NCI-H1105 treated with DMSO at 0.1 percent for 48 hours (cell line): ENCODE measurements at places on chromosomes 1 and 21.

GRCh38 chr1:169648187-169648586 lies 18.3 kb upstream of the SELP start:
- no peak for DNase-seq

- DNase-seq = no peak
Observed at GRCh38 chr21:34942911-34943310, 106.2 kb downstream of the RUNX1 start.

DNA sequence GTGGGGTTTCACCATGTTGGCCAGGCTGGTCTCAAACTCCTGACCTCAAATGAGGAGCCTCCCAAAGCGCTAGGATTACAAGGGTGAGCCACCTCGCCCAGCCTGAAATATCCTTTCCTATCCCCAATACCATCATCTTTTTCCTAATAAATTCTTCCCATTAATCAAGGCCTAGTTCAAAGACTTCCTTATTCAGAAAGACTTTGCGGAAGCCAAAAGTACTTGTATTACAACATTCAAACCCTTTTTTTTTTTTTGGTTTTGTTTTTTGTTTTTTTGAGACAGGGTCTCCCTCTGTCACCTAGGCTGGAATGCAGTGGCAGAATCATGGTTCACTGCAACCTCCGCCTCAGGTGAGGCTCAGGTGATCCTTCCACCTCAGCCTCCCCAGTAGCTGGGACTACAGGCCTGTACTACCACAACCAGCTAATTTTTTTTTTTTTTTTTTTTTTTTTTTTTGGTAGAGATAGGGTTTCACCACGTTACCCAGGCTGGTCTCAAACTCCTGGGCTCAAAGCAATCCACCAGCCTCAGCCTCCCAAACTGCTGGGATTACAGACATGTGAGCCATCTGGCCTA lies 7.6 kb downstream of the SLC19A2 start:
- DNase-seq = no peak

GRCh38 chr21:39175154-39175553 lies 8.1 kb downstream of the PSMG1 start:
- peak; percentile 7 for DNase-seq

DNA sequence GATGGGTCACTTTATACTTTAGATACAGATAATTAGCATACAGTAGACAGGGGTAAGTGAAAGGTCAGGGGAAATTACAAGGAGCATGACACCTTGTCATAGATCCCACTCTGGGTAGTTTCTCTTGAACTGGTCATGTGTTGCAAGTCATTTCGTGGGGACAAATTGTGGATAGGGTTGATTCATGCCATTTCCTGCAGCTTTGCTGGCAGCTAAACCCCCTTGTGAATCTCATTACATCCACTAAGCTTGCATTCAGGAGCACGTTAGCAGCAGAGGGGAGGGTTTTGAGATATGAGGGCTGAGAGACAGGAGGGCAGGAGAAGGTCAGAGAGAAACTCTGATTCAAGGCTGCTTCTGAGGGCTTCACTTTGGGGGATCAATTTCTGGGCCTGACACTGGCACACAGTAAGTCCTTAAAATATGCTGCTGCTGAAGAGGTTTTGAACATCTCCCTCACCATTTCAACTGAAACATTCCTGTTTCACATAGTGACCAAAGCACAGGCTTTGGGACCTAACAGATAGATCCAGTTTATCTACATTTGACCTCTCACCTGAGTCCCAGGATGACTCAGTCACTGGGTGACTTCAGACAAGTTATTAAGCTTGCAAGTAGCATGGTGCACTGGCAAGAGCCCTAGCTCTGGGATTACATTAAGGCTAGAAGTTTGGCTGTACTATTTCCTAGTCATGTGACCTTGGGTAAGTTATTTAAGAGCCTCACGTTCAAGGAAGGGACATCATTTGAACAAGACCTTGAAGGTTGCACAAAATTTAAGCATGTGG lies 206.0 kb upstream of the USP24 start:
- no peak for DNase-seq

DNA sequence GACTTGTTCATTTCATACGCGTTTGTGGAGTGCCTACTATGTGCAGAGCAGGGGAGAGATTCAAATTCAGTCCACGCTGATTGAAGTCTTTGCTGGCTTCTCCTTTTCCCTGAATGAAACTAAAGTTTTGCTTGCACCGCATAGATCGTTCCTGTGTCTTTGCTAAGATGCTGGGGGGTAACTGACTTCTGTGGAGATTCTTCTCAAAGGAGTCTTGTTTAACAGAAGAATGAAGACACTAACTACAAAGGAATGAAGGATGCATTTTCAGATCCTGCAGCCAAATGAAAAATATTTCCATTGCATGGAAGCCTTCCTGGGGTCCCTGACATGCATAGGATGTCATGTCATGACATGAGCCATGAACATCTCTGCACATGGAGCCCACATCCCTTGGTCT lies 26.9 kb upstream of the H6PD start:
- DNase-seq = no peak

DNA sequence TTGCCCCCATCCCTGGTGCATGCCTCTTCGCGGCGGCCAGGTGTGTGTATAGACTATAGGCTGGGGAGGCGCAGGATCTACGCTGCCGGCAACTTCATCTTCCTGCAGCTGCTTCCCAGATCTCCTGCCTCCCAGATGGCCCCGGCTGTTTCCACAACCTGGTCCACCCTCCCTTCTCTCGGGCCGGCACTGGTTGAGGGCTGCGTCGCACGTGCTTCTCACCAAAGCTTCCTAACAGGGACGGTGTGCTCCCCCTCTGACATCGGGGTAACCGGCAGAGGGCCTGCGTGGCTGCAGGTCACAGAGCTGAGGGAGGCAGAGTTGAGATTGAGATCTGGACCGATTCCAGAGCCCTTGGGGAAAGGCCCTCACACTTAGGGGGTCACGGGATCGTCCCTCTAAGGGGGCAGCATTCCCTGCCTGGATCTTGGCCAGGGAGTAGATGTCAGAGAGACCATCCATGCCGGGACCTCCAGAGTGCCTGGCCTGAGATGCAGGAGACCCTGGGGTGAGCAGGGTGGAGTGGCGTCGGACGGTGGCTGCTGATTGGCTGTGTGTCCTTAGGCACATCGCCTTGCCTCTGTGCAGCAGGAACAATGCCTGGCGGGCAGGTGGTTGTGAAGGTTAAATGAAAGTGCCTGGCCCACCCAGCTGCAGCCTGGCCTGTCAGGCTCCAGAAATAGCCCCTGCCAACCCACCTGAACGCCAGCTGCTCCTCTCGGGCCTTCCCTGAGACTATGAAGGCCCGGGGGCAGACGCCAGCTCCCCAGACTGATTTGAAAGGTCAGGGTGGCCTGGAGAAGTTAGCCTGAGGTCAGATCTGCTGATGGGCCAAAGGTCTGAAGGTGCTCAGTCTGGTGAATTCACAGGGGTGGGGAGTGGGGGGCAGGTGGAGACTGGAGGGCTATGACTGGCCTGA lies 6.1 kb upstream of the MASP2 start:
- DNase-seq = peak; percentile 88

GRCh38 chr1:201886103-201886885 lies 2.4 kb upstream of the SHISA4 start:
- no peak for DNase-seq

- no peak for DNase-seq
Observed at GRCh38 chr1:229238231-229238630, 32.7 kb upstream of the RAB4A start.

DNA sequence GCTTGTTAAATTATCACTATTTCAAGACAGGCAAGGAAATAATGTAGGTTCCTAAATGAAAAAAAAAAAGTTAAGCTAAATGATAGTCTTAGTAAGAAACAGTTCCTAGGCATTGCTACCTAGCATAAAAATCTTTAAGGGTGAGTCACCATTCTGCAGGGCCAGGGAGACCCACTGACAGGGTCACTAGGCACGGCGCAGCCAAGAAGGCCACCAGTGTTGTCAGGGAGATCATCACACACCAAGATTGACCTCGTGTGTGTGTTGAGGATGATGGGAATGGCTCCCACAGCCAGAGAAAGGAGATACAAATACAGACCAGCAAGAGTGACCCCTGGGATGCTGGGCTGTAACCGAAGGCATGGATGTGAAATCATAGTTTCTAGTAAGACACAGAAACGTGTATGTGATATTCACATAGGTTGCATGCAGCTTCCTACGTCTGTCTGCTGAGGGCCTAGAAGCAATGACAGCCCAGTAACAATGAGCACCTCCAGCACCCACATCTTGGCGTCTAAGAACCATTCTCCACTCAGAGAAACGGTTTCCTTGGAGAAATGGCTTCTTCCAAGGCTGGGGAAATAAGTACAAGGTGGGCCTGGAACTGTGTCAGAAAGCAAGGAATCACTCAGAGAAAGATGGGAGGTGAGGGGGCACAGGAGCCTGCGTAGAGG lies 29.1 kb downstream of the RIPK4 start:
- no peak for DNase-seq

GRCh38 chr21:41589131-41589530 lies 81.2 kb upstream of the TMPRSS2 start:
- DNase-seq = no peak

DNA sequence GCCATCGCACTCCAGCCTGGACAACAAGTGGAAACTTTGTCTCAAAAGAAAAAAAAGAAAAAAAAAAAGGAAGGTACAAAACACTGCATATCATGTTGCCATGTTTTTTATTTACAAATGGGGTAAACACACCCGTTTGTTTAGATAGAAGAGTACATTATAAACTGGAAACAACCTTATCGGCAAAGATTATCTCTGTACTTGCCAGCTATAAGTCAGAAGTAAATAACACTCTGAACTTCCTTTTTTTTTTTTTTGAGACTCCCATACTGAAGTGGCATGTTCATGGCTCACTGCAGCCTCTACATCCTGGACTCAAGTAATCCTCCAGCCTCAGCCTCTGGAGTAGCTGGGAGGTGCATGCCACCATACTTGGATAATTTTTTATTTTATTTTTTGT lies 21.9 kb downstream of the USP48 start:
- DNase-seq = no peak

DNA sequence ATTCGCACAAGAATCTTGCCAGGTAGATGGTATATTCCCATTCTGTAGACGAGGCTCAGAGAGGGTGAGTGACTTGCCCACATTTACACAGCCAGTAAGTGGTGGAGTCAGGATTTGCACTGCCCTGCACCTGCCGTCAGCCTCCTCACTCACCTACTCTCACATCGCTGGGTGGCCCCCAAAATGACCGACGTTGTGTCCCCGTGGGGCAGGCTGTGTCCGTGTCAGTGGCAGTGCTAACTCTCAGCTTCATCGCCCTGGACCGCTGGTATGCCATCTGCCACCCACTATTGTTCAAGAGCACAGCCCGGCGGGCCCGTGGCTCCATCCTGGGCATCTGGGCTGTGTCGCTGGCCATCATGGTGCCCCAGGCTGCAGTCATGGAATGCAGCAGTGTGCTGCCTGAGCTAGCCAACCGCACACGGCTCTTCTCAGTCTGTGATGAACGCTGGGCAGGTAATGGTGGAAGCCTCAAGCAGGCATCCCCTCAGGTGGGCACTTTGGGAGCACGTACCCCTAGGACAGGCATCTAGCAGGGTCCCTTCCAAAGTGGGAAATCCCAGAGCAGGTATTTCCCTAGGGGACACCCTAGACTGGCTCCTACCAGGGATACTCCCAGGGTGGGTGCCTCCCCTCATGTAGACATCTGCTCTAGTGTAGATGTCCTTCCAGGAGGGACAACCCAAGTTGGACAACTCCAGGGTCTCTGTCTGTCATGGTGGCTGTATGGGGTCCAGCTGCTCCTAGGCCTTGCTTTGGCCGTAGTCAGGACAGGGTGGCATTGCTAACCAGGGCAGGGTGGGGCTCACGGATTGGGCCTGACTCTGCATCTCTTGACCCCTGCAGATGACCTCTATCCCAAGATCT lies 3.4 kb downstream of the HCRTR1 start:
- no peak for DNase-seq

DNA sequence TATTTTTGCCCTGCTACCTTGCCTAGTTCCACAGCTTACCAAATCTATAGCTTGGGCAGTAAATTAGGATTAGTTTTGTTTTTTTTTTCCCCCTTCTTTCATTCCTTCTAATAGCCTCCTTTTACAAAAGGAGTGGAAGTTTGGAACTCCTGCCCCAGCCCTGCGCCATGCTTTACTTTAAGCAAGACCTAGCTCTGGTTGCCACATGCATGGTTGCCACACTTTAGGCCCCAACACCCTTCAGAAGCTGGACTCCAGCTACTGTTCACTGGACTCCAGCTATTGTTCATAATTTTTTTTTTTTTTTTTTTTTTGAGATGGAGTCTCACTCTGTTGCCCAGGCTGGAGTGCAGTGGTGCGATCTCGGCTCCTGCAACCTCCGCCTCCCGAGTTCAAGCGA lies 115.8 kb downstream of the NR5A2 start:
- no peak for DNase-seq

GRCh38 chr1:194279975-194280374 lies 1093.6 kb upstream of the B3GALT2 start:
- DNase-seq = no peak

GRCh38 chr1:65596768-65597167 lies 176.3 kb downstream of the LEPR start:
- DNase-seq = no peak

- DNase-seq = no peak
Observed at GRCh38 chr1:38507563-38507962, 352.0 kb downstream of the RRAGC start.

GRCh38 chr1:104132382-104132973 lies 382.8 kb downstream of the AMY1C start:
- DNase-seq = peak; percentile 67

GRCh38 chr1:45206808-45207623 lies 611 bp upstream of the ZSWIM5 start:
- no peak for DNase-seq

GRCh38 chr1:210500831-210501230 lies 172.1 kb downstream of the HHAT start:
- no peak for DNase-seq

GRCh38 chr1:101924700-101925099 lies 72.0 kb downstream of the OLFM3 start:
- no peak for DNase-seq

GRCh38 chr21:43363506-43364260 lies 63.2 kb downstream of the SIK1 start:
- no peak for DNase-seq

DNA sequence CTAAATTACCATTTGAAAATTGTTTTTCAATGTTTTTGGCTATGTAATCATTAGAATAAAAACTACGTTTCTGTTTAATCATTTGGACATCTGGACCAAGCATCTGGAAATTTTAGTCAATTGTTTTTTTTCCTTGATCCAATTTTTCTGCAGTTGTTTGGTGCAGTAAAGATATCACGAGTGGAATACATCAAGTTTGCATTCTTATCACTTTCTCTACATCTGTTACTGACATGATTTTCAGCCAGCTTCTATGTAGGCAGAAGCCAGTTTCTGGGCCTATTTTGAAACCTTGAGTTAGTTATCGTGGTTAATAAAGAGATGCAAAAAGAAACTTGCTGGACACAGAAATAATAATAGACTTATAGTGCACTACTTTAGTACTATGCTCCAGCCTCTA lies 277.9 kb upstream of the ADAMTS5 start:
- DNase-seq = no peak
